Right ventricle myocardium superior (tissue), 1 donor: ENCODE measurements at places on chromosomes 2 and 18. TPM values are rescaled to one million over a fixed set of nuclear protein-coding genes. Genes with fewer than 3 reads are reported as not detected.

Gene SIGLEC15
- not detected for total RNA-seq

DNA sequence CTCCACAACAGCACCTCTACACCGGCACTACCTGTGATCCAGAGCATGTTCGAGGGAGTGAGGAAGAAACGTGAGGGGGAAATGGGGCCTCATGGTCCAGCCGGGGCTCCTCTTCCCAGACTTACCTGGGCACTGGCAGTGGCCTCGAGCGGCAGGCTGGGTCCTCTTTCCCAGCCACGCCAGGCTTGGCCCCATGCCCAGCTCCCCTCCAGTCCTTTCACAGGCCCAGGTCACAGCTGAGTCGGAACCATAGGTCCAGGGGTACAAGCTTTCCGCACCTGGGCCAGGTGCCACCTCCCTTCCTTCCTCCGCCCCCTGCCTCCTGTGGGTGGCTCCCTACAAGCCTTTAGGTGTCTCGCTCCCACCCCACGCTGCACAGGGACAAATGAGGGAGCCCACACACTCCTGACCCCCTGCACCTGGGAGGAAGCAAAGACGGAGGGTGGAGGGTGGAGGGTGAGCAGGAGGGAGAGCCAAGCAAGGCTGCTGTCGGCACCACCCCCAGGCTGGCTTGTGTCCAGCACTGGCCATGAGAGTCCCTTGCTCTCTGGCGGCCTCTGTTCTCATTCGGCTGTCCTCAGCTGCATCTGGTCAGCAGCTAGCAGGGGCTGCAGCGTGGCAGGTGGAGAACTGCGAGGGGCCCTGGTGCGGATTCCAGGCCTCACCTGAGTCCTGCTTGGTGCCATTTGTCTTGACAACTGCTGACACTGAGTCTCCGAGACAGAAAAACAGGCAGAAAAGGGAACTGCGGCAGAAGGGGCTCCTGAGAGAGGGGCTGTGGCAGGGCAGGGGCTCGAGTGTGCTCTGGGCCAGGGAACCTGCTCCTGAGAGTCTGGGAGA is 26.8 kb downstream of the ADRA2B start:
- DNase-seq: peak; percentile 75

DNA sequence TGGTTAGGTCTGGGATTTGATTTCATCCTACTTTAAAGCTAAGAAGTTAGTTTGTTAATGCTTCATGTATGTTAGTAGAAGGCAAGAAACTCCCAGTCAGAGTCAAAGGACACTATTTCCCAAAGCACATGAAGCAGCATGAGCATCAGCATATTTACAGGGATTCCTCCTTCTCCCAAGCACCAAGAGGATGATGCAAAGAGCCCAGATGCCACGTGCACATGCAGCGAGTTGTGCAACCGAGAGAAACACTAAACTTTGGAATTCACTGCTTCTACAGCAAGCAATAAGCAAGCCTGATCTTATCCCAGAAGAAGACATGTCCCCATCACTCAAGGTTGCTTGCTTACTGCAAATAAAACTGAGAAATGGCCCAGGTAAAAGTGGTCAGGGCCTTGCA is 32.5 kb downstream of the CPO start:
- peak; percentile 47 for DNase-seq

- no peak for DNase-seq
Measured at GRCh38 chr2:236882930-236883329, 202.8 kb upstream of the COPS8 start.

- no peak for DNase-seq
Measured at GRCh38 chr2:173347305-173348168, 7.1 kb upstream of the CDCA7 start.

GRCh38 chr2:73838889-73839534 is 10.3 kb downstream of the STAMBP start:
- no peak for DNase-seq

DNA sequence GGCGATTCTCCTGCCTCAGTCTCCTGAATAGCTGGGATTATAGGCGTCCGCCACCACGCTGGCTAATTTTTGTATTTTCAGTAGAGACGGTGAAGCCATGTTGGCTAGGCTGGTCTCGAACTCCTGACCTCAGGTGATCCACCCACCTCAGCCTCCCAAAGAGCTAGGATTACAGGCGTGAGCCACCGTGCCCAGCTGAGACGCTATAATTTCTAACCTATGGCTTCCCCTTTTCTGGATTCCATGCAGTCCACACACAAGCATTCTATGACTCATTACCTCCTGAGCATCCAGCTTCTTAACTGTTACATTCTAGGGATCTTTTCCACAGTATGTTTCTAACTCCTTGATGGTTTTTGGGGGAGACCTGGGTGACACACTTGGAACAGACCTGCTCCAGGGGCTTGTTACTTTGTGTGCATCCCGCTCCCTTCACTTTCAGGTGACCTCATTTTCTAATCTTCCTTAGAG is 11.8 kb upstream of the KCMF1 start:
- no peak for DNase-seq

Gene UGT1A5
- not detected for total RNA-seq

DNA sequence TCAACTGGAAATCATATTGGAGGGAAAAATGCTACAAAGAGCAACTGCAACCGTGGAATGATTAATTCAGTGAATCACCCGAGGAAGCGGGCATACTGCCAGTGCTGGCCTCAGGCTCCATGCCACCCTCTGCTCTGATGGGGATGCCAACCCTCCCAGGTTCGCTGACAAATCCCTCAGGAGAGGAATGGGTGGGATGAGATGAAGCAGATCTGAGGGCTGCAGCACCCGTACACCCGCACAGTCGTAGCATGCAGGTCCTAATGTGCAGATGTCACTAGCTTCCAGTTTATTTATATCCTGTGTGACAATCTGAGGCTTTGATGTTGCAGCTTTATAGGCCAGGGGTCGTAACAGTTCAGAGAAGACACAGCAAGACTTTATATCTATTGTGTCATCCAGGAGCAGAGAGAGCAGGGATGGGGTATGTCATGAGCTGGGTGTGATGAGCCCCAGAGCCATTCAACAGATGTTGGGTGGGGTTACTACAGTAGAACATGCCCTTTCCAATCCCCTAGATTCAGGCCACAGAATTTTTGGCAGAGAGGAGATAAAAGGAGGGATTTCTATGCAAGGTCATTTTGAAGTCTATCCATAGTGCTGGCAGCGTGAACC is 44.6 kb downstream of the DPP4 start:
- DNase-seq: peak; percentile 54

- DNase-seq: no peak
Measured at GRCh38 chr2:215917953-215918620, 95.3 kb downstream of the MREG start.
